ENCODE measurements at places on chromosomes 1 and 21.
A peak's percentile ranks its signal among the peaks of the same experiment; 100 is the strongest.

DNA sequence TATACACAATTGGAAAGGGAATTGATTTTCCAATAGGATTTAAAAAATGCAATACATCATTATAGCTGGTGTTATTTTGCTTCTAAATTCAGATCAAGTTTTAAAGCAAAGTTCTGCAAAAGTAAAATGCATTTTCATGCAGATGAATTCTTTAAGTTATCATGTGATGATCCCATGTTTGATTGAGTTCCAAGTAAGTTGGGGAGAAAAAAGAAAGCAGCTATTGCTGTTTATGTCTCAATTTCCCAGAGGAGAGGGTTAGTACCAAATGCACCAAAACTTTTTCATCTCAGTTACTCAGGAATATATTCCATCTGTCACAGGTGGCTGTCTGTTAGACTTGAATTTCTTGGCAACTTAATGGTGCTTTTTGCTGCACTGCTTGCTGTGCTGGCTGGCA is 29.7 kb downstream of the HSPA13 start:
- no peak for DNase-seq

GRCh38 chr1:212667223-212668139 is 32.2 kb downstream of the BATF3 start:
- DNase-seq, result no peak

GRCh38 chr1:161091796-161092507 is 2.6 kb upstream of the NECTIN4 start:
- no peak for DNase-seq

GRCh38 chr1:91606546-91607078 is 106.0 kb downstream of the CDC7 start:
- no peak for DNase-seq

GRCh38 chr21:40208948-40209345 is 341.7 kb downstream of the PCP4 start:
- no peak for DNase-seq

DNA sequence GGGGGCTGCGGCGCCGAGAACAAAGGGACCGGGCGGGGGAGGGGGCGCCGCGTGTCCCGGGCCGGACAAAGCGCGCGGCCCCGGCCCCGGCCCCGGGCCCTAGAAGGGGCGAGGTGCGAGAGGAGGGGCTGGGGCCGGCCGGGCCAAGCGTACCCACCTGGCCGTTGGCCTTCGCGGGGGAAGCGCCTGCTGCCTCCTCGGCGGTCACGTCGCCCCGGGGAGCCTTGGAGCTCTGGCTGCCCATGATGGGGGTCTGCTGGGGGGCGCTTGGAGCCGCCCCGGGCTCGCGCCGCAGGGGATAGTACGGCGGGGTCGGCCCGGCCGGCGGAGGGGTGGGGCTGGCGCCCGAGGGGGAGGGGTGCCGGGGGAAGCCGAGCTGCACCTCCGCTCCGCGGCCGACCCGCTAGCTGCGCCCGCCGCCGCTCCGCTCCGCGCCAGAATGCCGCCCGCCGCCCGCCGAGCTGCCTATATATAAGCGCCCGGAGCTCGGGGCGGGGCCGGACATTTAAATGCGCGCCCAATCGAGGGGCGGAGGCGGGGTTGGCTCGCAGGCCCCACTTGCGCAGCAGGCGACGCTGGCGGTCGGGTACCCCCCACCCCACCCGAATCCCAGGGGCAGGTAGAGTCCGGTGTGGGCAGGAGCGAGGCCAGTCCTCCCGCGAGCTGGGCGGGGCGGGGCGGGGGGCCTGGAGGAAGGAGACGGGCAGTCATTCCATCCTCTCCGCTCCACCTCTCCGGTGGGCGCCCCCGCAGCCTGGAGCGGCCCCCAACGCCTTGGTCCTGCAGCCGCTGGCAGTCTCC is at the start of gene MARCKSL1:
Gene MARCKSL1, minus strand, starts transcription at position 444 of the 801 bp plus-strand sequence. Its CDS starts 200 bp downstream, at position 244.
- peak; percentile 75 for DNase-seq
